ENCODE measurements at places on chromosomes 6 and 20. TPM values are rescaled to one million over a fixed set of nuclear protein-coding genes. Genes with fewer than 3 reads are reported as not detected.

PRICKLE4 gene
- total RNA-seq = 3.6 TPM

CALHM4 gene
- not detected for total RNA-seq

PREP gene
- total RNA-seq = 33.4 TPM

DNA sequence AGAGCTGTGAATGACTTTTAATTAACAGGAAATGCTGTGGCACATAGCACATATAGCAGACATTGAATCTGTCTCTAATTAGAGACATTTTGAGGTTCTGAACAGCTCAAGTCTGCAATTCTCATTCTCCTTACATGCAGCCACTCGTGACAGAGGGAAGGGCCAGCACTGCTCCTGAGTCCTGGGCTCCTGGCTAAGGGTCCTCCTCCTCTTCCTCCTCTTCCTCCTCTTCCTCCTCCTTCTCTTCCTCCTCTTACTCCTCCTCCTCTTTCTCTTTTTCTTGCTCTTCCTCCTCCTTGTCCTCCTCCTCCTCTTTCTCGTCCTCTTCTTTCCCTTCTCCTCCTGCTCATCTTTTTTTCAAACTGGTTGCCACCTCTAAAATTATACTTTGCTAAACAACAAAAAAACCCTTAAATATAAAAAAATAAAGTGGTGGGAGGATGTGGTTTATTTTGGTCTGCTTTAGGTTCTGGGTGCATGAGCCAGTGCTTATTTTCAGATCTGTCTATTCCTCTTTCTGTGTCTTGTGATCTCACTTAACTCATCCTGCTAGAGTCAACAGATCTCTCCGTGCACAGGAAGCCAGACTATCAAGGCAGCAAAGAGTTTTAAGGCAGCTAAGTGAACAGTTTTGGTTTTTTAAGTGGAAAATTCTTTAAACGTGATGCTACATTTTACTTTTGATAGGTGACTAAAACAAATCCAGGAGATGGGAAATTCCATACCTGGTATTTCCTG is 159.3 kb downstream of the CD83 start:
- no peak for DNase-seq
- H3K36me3 ChIP-seq = peaks cover 2% of the 10 kb centered on the region
- H3K4me3 ChIP-seq = peak overlapping the region; percentile 16

NKX2-2 gene
- not detected for total RNA-seq

GRCh38 chr6:84150705-84151104 is 76.7 kb downstream of the CEP162 start:
- DNase-seq = no peak
- H3K36me3 ChIP-seq = peaks cover 24% of the 10 kb centered on the region
- H3K4me1 ChIP-seq = peaks cover 6% of the 10 kb centered on the region
- H3K27me3 ChIP-seq = no peaks in the 10 kb centered on the region

CAGE1 gene
- total RNA-seq = not detected

ASIP gene
- not detected for total RNA-seq

- H3K36me3 ChIP-seq = no peaks in the 10 kb centered on the region
- H3K4me3 ChIP-seq = peak overlapping the region; percentile 61
- no peaks in the 10 kb centered on the region for H3K27me3 ChIP-seq
- H3K4me1 ChIP-seq = peaks cover 56% of the 10 kb centered on the region
- DNase-seq = no peak
Observed at GRCh38 chr6:16704401-16705045, 56.7 kb downstream of the ATXN1 start.

TTK gene
- 3.7 TPM for total RNA-seq

Data from chondrocyte (in vitro differentiated cells).